ENCODE measurements at places on chromosomes 2 and 18. TPM values are rescaled to one million over a fixed set of nuclear protein-coding genes. Genes with fewer than 3 reads are reported as not detected.

DNA sequence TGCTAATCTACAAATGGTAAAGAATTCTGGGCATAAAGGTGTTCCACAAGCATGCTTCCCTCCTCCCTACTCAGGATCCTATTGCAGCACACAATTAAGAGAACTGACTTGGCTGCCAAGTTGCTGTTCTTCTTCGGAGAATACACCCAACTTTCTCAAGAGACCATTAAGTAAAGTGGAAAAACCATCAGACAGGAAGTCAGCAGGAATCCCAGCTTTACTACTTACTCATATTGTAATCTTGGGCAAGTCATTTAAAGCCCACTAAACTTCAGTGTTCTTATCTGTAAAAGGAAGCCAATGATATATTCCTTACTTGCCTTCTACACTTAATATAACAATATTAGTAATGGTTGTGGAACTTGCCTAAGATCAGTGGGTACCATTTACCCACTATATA lies 37.8 kb downstream of the PSTPIP2 start:
- no peak for DNase-seq

- DNase-seq, result no peak
Measured at GRCh38 chr2:86764661-86765309, 25.9 kb downstream of the CD8A start.

- DNase-seq, result no peak
Measured at GRCh38 chr18:47975701-47976100, 45.2 kb upstream of the SMAD2 start.

DNA sequence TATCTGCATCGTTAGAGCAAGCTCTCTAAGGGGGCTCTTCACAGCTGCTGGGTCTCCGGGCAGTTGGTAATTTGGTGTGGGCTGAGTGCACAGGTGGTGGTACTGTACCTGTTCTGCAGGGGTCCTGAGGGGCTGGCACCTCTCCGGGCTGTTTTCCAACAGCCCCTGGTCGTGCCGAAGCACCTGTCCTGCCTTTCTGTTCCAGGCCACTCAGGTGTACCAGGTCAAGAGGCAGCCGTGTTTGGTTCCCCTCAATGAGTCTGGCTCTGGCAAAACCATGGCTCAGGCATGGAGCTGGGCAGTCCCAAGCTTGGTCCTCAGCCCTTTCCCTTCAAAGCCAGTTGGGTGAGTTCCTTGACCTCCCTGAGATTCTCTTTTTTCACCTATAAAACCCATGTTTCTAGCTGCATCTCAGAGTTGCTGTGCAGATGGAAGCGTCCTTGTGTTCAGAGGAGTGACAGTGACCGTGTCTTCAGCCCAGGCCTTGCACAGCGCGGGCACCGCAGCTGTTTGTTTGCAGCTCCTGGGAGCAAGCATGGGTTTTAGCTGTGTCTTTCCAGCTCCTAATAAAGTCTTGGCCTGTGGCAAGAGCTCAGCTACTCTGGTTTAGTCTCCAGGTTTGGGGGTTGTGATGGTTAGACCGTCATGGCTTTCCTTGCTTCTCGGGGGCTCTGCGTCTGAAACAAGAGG lies 110.9 kb downstream of the GLI2 start:
- no peak for DNase-seq

KLF11 gene
- total RNA-seq, result 63.6 TPM
